ENCODE measurements at places on chromosomes 6 and 20. TPM values are rescaled to one million over a fixed set of nuclear protein-coding genes. Genes with fewer than 3 reads are reported as not detected.

The RAET1L gene
- 2.5 TPM for total RNA-seq

The SIRPB1 gene
- 0.38 TPM for total RNA-seq

The PPP1R3G gene
- 0.80 TPM for total RNA-seq

The SALL4 gene
- total RNA-seq: 0.89 TPM

The C6orf58 gene
- not detected for total RNA-seq

- no peak for DNase-seq
Measured at GRCh38 chr6:10843554-10843953, 5.2 kb upstream of the MAK start.

DNA sequence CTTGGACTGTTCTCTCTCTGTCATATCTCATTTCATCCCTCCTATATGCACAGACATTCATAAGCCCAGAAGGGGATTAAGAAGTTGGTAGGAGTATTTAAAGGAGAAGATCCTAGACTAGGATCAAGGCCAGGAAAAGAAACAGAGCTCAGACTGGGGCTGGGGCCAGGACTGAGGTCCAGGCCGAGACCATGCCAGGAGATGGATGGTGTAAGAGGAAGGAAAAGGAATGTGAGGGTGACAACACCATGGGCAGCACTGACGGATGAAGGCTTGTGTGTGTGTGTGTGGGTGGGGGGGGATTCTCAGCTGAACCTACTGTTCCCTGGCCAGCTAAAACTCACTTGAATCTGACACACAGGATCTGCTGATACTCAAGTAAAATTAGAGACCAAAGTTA lies 182.1 kb downstream of the KIF6 start:
- DNase-seq: no peak

GRCh38 chr6:40764726-40765125 lies 177.6 kb upstream of the LRFN2 start:
- DNase-seq: no peak

DNA sequence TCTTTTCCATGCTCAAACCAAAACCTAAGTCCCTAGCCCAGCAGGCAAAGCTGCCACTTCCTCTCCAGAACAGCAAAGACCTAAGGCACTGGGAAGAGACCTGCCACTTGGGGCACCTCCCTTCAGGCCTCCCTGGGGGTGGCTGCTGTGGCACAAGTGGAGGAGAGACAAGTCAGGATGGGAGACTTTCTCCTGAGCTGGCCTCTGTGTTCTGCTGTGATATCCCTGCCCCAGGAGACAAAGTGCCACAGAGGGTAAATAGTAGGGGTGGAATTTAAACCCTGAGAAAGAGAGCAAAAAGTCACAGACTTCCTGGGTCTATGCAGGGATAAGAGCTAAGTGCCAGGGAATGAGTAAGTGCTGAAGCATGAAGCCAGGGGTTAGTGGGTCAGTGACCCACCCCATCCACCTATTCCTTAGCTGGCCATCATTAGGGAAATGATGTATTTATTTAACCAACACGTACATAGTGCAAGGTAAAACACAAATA lies 84.2 kb downstream of the MRPL14 start:
- DNase-seq: no peak

- DNase-seq: no peak
Measured at GRCh38 chr6:108222504-108222903, 38.3 kb downstream of the SNX3 start.

GRCh38 chr20:14536738-14537137 lies 199.3 kb upstream of the FLRT3 start:
- no peak for DNase-seq

DNA sequence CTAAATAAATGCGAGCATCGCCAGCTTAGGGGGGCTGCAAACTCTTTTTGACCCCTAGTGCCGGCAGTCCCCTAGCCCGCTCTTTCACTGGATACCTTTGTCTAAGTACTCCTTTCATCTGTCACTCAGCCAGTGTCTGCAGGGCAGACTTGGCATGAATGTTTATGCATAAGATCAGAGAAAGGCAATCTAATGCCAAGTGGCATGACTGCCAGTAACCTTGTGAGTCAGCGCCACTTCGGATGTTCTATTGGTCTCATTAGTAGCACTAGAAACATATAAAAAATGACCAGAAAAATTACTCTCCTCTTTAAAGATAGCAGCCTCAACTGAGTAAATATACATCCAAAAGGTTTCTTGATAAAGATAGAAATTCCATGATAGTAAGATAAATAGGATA lies 192.2 kb downstream of the TBC1D32 start:
- DNase-seq: no peak

GRCh38 chr6:28695715-28696114 lies 170.0 kb downstream of the GPX5 start:
- no peak for DNase-seq

- DNase-seq: no peak
Measured at GRCh38 chr6:2509711-2510110, 241.0 kb downstream of the MYLK4 start.

- DNase-seq: no peak
Measured at GRCh38 chr6:137881522-137881886, 14.4 kb downstream of the TNFAIP3 start.

- DNase-seq: no peak
Measured at GRCh38 chr6:2232445-2232844, 13.0 kb downstream of the GMDS start.

- DNase-seq: no peak
Measured at GRCh38 chr6:163837691-163838431, 423.3 kb downstream of the QKI start.

DNA sequence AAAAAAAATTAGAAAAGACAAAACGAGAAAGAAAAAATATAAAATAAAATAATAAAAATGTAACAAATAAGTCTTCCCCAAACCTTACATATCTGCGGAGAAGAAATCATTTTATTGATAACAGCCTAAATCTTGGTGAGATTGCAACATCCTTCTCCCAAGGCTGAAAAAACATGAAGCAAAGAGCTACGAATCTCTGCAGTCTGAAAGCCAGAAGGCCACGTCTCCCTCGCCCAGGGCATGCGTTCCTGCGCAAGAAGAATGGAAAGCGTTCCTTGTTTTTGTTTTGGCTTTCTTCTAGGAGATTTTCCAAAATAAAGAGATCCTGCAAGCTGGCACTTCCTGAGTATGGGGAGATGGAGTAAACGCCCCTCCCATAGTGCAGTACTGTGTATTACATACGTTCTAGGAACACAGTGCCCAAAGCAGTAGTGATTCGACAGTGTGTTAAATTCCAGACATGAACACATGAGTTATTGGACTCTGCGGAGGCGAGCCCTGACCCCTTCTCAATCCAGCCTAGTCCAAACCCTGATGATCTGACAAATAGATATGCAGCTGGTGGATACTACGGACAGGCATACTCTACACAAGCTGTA lies 126.7 kb upstream of the RREB1 start:
- DNase-seq: no peak

DNA sequence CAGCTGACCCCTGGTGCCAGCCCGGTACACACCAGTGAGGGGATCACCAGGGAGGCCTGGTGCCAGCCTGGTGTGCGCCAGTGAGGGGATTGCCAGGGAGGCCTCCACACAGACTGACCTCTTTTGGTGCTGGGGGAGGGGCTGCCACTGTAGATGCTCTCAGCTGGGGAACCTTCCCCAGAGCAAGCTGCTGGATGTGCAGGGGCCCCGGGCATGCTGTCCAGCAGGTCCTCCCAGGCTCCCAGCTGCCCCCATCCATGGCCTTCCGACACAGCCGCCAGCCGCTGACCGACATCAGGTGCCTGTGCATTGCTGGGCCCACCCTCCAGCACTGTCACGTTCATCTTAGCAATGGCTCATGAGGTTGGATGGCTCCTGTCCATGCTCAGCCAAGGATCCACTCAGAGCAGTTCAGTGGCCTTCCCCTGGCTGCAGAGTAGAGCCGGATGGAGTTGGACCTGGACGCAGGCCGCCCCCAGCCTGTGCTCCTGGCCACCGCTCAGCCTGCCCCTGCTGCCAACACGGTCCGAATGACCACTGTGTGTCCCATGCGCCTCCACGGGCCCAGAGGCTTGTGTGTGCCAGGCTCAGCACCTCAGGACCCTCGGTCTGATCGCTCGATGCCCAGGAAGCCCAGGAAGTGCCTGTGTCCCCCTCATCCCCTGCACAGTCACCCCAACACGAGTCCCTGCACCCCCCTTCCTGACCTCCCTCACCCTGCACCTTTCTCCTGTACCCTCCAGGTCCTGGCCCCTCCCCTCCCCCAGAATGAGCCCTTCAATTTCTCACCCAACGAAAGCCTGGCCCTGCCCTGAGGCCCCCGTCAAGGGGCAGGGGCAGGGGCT lies 95.7 kb downstream of the YTHDF1 start:
- DNase-seq: peak; percentile 74

GRCh38 chr6:135346747-135347146 lies 150.8 kb downstream of the AHI1 start:
- DNase-seq: no peak

- DNase-seq: no peak
Measured at GRCh38 chr6:54970337-54970736, 123.8 kb downstream of the FAM83B start.

- no peak for DNase-seq
Measured at GRCh38 chr6:13831615-13832014, 17.3 kb upstream of the MCUR1 start.

DNA sequence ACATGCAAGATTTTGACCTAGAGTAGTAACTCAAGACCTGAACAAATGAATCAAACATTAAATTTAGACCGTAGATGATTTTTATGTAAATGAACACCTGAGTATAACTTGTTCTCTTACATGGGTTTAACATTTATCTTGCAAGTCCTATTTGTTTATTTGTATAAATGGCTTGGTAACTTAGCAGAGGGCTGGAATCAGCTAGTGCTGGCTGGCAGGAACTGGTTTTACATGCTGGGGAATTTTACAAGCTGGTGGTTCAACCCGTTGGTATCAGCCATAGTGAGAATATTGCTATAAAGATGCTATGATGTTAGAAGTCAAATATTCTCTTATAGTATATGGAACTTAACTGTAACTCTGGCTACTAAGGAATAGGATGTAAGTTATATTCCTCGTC lies 8.9 kb downstream of the SLC22A2 start:
- no peak for DNase-seq

- no peak for DNase-seq
Measured at GRCh38 chr6:169913096-169913638, 161.7 kb downstream of the ERMARD start.

Measured in suprapubic skin (tissue), 4 donors.